Epithelial cell of proximal tubule (primary cell): ENCODE measurements at places on chromosomes 3 and 15. TPM values are rescaled to one million over a fixed set of nuclear protein-coding genes. Genes with fewer than 3 reads are reported as not detected.

The GOLGA8K gene
- total RNA-seq, result 0.07 TPM in 1 of 2 replicates, not detected in the other

The FANCD2OS gene
- total RNA-seq, result not detected in 2 replicates

The SLC28A2 gene
- total RNA-seq, result not detected in 2 replicates

DNA sequence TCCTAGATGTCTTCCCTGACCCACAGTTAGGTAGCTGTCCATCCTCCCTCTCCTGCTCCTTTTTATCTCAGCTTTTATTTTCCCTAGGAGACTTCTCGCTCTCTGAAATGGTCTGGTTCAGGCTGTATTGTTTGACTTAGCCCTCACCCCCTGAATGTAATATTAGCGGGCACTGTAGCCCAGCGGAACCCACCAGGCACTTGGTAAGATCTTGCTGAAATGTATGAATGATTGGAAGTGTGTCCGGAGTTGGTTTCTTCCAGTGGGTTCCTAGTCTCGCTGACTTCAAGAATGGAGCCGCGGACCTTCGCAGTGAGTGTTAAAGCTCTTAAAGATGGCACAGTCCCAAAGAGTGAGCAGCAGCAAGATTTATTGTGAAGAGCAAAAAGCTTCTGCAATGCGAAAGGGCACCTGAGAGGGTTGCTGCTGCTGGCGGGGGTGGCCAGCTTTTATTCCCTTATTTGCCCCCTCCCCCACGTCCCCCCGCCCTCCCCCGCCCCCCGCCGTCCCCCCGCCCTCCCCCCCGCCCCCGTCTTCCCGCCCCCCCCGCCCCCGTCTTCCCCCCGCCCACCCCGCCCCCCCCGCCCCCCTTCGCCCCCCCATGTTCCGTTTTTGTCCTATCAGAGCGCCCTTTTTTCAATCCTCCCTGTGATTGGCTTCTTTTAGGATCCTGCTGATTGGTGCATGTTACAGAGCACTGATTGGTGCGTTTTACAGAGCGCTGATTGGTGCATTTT, 694 bp upstream of the EEFSEC start:
- DNase-seq, result no peak

DNA sequence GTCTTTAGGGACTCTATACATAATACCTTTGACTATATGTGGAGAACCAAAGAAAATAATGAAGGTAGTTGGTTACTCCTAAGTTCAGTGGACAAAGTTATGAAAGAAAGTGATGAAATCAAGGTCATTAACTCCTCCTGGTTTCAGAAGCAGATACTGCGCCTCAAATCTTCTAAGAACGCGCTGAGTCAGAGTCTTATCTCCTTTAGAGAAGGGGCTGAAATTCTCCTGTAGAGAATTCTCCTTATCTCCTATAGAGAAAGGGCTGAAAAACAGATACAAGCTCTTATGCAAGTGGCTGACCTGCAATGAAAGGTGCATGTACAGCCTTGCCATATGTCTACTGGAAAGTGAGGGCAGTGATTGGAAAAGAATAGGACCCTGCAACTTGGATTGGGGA, 824.2 kb downstream of the NSUN3 start:
- DNase-seq, result no peak

DNA sequence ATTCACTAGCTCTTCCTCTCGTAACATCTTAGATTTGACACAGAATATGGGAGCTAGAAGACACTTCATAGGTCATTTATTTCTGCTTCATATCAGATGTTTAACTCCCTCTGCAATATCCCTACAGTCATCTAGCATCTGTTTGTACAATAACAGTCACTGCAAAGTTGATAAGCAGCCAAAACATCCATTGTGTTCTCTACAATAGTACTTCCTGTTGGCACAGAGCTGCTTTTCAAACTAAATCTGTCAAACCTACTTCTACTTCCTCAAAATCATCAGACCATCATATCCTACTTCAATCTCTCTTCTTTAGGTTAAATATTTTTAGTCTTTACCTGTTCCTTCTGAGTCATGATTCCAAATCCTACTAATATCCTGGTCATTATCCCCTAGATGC, 233.2 kb downstream of the FGF12 start:
- no peak for DNase-seq

DNA sequence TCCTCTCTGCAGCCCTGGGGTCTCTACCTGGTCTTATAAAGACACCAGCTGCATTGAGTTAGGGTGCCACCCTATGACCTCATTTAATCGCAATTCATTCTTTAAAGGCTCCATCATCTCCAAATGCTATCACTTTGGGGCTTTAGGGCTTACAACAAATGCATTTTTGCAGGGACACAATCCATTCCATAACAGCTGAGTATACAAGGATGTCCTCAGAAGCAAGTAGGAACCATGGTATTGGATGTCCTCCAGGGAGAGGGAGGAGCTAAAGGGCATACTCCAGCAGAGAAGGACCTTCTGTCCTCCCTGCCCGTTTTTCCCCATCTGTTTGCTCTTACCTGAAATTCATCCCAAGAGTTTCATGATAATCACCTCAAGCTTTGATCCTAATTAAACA, 30.3 kb downstream of the UMPS start:
- DNase-seq, result no peak

DNA sequence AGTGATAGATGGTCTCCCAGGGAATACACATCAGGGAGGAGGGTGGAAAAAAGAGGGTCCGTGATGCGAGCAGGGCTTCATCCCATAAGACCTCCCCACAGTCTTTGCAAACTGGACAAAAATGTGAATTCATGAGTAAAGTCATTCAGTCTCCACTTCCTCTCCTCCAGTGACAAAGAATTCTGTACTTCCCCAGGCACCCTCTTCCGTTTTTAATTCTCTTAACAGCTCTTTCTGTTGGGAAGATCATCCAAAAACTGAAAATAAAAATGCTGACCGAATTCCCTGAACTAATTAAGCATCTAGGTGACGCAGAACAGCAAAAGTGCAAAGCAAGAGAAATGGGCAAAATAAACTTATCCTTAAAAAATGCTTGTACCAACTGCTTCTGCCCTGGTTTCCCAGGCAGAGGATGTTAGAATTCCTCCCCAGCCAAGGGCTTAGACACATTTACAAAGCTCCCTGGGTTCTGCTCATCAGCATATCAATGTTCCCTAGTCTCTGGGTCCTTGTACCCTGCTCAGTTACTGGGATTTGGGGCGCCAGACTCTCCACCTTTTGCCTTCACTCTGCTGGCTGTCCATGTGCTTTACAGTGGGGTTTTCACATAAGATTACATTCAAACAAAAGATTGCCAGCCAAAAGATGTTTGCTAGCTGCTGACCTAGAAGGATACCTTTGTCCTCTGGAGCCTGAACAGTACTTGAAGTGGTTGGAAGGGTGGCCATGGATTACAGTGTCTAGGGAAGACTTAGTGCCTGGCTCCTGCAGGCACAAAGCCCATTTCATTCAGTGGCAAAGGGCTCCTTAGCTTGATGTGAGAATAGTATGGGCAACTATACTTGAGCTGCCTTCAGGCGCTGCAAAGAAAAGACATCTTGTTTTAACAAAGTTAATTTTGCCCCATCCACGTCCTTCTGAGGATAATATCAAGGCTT, 69.4 kb downstream of the ARNT2 start:
- DNase-seq, result no peak

- DNase-seq, result no peak
Observed at GRCh38 chr3:184786280-184786941, 25.6 kb upstream of the VPS8 start.

DNA sequence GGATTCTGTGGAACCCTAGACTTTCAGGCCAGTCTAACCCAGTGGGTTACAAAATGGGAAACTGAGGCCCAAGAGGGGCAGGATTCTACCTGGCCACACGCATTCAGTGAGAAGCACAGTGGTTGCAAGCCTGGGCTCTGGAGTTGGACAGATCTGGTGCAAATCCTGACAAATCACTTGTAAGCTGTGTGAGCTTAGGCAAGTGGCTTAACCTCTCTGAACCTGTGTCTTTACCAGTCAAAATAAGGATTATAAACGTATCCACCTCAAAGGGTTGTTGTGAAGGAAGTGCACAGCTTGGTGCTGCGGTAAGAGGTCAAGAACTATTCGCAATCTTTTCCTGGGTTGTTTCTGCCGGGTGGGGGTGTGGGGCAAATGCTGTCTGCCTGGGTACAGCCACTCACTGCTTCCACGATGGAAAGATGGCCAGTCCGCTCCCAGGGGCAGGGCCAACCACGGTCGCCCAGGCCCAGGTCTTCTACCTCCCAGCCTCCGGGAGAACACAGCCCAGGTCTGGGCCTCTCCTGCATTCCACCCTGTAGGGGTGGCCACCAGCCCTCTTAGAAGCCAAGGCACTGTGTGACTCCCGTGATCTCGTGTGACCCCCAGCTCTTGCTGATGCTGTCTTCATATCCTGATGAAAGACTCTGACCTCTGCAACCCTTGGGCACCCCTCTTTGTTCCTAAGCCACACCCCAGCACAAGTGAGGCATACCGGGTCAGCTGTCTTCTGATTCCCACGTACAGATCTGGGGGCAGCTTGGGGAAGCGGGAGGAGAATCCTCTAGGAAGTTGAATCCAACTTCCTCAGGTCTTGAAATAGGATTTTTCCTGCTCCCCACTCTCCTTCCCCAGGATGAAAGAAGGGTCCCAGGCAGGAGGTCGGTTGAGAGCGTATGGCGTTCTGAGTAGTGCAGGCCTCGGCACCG, 1.5 kb downstream of the CHRNA3 start:
- no peak for DNase-seq

GRCh38 chr15:96889734-96890480, 559.4 kb downstream of the NR2F2 start:
- no peak for DNase-seq

GRCh38 chr3:177978946-177979345, 557.3 kb upstream of the KCNMB2 start:
- DNase-seq, result no peak

- no peak for DNase-seq
Observed at GRCh38 chr15:59636184-59636583, 21.1 kb downstream of the GTF2A2 start.

- DNase-seq, result no peak
Observed at GRCh38 chr3:76429581-76430177, 610.2 kb upstream of the ROBO2 start.

The ABTB1 gene
- 8.0 and 14.9 TPM in 2 replicates for total RNA-seq

The IL20RB gene
- total RNA-seq, result 0.14 TPM in 1 of 2 replicates, not detected in the other

- no peak for DNase-seq
Observed at GRCh38 chr3:120652896-120653545, 29.0 kb downstream of the HGD start.

DNA sequence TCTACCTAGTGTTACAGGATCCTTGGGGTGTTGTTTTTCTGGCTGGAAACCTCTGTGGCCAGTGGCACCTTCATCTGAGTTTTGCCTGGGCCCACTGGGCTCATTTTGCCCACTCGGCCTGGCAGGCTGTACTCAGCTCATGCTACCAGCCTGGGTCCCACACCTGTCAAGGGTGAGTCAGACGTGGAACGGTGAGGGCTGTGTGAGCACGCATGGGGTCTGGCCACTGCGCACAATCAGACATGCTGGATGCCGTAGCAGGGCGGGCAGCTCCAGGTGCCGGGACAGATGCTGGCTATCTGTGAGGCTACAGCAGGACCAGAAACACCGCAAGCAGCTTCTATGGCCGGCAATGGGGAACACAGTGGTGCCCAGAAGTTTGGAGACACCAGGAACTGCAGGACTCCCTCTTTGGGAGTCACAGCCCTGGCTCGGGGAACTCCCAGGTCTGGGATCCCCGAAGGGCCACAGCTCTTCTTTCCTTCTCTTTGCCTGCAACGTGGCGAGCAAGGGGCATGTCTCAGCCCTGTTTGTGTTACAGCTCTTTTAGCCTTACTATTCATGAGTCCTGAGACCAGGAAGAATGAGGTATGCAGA, 35.9 kb upstream of the DNAJC13 start:
- no peak for DNase-seq

The LDHAL6B gene
- not detected in 2 replicates for total RNA-seq

The MUC20 gene
- 9.3 and 11.7 TPM in 2 replicates for total RNA-seq
